ENCODE measurements at places on chromosomes 3 and 15. TPM values are rescaled to one million over a fixed set of nuclear protein-coding genes. Genes with fewer than 3 reads are reported as not detected.

The IL5RA gene
- total RNA-seq: not detected

The KBTBD8 gene
- total RNA-seq: 1.1 TPM

The PLA2G4E gene
- not detected for total RNA-seq

The ABI3BP gene
- 108 TPM for total RNA-seq

The NIT2 gene
- 27.7 TPM for total RNA-seq

The SERPINI2 gene
- not detected for total RNA-seq

The GJD2 gene
- total RNA-seq: not detected

The CCDC13 gene
- 8.6 TPM for total RNA-seq

The ZKSCAN7 gene
- 5.0 TPM for total RNA-seq

The MCCC1 gene
- 38.2 TPM for total RNA-seq

The SERINC4 gene
- total RNA-seq: not detected
